ENCODE measurements at places on chromosomes 2 and 18. TPM values are rescaled to one million over a fixed set of nuclear protein-coding genes. Genes with fewer than 3 reads are reported as not detected.
A peak's percentile ranks its signal among the peaks of the same experiment; 100 is the strongest.

DNA sequence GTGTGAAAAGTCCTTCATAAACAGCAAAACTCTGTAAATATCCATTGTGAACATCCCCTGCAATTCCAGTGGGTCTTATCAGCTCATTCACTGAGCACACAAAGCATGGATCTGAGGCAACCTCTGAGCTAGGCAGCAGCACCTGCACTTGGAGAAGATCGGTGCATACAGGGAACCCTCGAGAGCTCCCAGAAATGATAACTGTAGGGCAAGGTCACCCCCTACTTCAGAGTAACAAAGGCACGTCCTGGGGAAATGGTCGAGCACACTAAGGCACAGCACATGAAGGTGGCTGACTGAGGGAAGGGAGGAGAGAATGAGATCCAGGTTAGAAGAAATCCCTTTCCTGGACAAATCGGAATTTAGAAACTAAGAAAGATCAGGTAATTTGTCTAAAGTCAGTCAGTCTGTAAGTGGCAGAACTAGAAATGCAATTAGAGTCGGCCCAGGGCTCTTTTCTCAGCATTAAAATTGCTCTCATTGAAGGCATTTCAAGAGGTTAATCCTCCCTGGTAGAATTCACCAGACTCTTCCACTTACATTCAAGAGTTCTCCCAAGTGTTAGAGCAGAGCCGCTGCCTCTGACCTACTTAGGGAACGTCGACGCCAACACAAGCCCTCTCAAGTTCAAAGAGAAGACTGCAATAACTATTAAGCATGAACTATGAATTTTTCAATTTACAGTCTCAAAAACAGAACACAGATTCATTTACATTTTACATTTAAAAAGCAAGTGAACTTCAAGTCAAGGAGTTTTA, 45.9 kb downstream of the PXDN start:
- peak; percentile 21 for DNase-seq

SPR gene
- total RNA-seq, result 17.0 TPM

DNA sequence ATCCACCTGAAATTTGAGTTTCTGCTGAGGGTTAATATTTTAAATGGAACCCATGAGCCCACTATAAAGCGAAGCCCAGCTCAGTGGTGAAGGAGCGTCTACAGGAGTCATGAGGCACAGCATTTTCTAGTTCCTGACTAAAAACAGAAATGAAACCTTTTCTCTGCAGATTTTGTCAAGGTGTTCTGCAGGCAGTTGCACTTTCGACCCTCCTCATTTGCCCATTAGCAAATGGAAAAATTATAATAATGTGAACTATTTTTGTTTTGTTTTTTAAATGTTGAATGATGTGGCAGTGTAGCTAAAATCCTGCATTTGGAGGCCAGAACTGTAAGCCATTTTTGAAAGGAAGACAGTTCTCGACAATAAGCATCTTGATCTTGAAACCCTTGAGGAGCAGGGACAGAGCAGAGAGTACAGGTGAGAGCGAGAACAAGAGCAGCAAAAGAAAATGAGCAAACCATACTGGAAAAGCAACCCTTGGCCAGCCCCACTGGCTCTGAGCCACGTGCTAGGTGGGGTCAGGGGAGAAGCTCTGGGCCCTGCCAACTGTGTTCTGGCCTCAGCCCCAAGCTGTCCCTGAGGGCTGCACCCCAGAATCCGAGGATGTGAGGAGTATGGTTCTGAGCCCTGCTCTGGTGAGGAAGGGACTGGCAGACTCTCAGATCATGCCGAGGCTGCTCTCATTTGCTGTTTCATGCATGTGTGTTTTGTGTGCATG, 26.4 kb upstream of the COPS8 start:
- no peak for DNase-seq

DNA sequence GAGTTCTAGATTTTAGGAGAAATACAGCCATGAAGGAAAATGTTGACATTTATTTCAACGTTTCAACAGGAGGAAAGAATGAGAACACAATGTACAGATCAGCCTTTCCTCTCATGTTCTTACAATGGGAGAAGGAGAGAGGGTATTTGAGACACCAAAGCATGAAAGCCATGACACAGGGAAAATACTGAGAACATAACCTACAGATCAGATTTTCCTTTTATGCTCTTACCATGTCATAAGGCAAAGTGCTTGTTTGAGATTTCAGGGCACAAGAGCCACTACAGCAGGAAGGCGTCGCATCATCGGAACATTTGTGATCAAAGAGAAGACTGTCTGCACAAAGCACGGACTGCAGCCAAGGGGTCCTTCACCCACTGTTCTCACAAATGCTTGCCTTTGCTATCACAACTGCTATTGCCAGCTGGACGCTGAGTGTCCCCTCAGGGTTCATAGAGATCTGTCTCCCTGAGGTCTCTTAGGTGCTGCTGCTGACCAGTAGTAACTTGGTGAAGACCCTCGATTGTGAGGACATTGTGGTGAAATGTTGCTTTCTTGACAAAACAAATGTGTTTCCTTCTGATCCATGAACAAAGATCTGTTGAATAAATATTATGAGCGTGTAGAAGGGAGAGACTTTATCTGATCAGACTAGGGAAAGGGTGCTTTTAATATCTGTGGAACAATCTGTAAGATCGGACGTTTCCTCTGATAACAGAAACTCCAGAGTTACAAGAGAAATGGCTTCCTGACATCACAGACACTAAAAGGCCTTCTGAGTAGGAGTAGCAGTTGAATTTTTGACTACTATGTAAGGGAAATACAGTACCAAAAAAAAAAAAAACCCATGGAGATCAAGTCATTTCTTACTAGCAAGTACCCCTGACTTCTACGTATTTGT, 6.4 kb upstream of the IL1RL1 start:
- DNase-seq, result no peak
